ENCODE measurements at places on chromosomes 1 and 21. TPM values are rescaled to one million over a fixed set of nuclear protein-coding genes. Genes with fewer than 3 reads are reported as not detected.

The OR2T29 gene
- not detected for total RNA-seq

The CERS2 gene
- 189 TPM for total RNA-seq

DNA sequence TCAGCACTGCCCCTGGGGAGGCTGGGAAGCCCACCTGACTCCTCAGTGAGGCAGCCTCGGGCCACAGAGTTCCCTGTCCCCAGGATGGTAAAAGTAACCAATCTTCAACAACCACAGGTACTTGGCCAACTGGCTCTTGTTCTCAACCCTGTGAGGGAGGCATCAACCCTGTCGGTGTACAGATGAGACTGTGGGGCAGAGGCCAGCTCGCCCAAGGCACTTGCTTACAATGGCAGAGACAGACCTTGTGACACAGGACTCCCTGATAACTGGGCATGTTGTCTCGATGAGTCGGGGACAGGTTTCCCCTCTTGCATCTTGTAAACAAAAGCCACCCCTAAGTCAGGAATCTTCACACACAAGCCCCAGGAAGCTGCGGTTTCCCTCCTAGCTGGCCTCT is 8.0 kb downstream of the SLC30A2 start:
- peaks cover 7% of the 10 kb centered on the region for H3K4me1 ChIP-seq
- H3K27ac ChIP-seq = no peak overlapping the region
- DNase-seq = no peak
- peaks cover 6% of the 10 kb centered on the region for H3K27me3 ChIP-seq

- H3K4me3 ChIP-seq = no peak overlapping the region
- H3K27ac ChIP-seq = no peak overlapping the region
- no peaks in the 10 kb centered on the region for H3K27me3 ChIP-seq
Observed at GRCh38 chr1:185920602-185921001, 186.4 kb downstream of the HMCN1 start.

DNA sequence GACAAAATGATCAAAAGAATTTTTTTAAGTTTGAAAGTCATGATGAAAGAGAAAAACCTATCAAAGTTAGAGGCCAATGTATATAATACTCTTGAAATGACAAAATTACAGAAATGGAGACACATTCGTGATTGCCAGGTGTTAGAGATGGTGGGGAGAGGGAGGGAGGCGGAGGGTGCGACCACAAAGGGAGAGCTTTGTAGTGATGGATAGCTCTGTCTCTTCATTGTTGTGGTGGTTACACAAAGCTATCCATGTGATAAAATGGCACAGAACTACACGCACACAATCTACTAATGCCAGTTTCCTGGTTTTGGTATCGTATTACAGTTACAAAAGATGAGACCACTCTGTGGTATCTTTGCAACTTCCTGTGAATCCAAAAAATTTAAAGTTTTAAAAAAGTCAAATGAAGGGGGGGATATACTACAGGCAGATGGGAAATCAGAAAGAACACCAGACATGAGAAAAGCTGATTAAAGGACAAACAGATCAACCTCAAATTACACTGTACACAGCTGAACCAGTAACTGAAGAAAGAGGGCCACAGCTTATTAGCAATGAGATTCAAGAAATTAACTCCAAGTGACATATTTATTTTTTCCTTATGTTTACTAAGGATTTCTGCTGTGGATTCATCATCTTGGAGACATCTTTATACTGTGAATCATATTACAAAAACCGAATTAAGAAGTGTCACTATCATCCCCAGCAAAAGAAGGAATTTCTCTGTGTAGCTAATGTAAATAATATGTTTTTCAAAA is 199.1 kb downstream of the SLC45A1 start:
- peaks cover 8% of the 10 kb centered on the region for H3K4me1 ChIP-seq
- peak; percentile 57 for DNase-seq
- no peaks in the 10 kb centered on the region for H3K27me3 ChIP-seq
- no peaks in the 10 kb centered on the region for H3K36me3 ChIP-seq
- no peak overlapping the region for H3K27ac ChIP-seq

DNA sequence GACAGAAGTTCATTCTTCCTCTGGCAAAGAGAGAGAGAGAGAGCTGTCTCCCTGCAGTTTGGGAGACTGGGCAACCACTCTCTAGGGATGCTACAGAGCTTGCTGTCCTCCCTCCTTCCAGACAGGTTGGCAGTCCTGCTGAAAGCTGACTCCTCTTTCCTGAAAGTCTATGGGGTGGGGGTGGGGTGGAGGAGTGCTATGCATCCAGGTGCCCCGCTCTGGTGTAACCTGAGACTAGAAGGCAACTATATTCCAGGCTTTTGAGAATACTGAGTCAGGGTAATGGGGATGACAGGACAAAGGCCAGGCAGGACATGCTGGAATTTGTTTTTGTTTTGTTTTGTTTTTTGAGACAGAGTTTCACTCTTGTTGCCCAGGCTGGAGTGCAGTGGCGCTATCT is 55.4 kb downstream of the OPTC start:
- no peaks in the 10 kb centered on the region for H3K4me1 ChIP-seq
- H3K36me3 ChIP-seq = no peaks in the 10 kb centered on the region
- no peak overlapping the region for H3K4me3 ChIP-seq
- no peaks in the 10 kb centered on the region for H3K27me3 ChIP-seq

DNA sequence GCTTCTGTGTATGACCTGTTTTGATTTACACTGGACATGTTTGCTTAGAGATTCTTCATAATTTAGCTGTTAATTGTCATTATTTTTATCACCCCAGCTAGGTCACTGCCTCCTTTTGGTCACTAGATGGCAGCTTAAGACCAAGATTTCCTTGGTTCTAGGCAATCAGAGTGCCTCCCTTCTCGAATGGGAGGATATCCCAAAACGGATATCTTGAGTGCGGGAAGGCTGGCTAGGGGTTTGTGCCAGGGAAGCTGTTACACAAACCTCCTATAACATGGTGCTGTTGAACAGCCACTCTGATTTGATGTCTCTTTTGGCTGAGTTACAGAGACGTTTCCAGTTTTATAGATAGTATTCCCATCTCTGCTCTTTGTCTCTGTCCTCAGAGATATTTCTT is 283.5 kb downstream of the S1PR1 start:
- H3K27ac ChIP-seq = no peak overlapping the region
- H3K36me3 ChIP-seq = no peaks in the 10 kb centered on the region
- DNase-seq = peak; percentile 10

The OR2L13 gene
- total RNA-seq = not detected

- no peak for DNase-seq
- H3K4me1 ChIP-seq = peaks cover 2% of the 10 kb centered on the region
- no peaks in the 10 kb centered on the region for H3K27me3 ChIP-seq
- H3K4me3 ChIP-seq = no peak overlapping the region
Observed at GRCh38 chr1:2306151-2306978, 78.2 kb downstream of the SKI start.

DNA sequence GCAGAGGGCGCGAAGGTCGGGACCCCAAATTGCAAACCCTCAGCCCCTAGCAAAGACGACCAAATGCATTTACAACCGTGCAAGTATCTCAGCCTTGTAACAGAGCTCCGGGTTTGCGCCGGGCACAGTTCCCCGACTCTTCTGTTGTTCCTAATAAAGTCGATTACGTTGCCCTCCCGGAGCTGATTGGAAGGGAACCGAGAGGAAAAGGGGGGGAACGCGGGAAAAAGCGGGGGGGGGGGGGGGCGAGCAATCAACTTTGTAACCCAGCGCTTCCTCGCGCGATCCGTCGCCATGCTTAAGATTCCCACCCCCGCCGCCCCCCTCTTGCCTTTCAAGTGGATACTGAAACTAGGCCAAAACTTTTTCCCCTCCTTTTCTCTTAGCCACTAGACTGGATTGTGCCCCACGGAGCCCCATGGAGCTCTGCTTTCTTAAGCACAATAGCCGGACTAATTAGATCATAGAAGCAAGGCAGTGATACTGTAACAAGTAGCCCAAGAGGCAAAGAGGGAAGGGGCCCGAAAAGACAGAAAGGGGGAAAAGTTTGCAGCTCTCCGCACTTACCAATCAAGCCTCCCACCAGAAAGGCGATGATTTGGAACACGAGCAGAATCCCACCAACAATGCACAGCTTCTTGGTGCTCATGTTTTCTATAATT is 565 bp downstream of the WLS start:
- peak overlapping the region; percentile 100 for H3K4me3 ChIP-seq
- H3K4me1 ChIP-seq = peaks cover 13% of the 10 kb centered on the region
- DNase-seq = peak; percentile 67
- H3K27ac ChIP-seq = peak overlapping the region; percentile 79
- H3K27me3 ChIP-seq = no peaks in the 10 kb centered on the region

The EXO1 gene
- 2.9 TPM for total RNA-seq

The LRRC8B gene
- 6.3 TPM for total RNA-seq

DNA sequence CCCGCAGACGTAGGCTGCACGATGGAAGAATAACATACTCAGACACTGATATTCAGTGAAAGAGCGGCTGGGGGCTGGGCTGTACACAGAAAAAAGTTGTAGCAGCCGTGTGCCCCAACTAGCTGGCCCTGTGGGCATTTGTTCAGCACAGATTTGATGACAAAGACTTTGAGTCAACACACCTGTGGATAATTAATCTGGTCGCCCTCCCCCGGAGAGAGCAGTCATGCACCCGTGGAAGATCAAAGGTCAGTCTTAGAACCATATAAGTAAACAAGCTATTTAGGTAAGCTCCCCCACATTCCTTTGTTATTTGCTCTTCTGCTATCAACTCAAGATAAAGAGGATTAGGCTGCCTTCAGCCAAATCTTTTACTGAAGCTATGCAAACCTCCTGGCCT is 148.4 kb upstream of the HMCN1 start:
- H3K27ac ChIP-seq = no peak overlapping the region
- no peak for DNase-seq
- no peaks in the 10 kb centered on the region for H3K36me3 ChIP-seq
- no peak overlapping the region for H3K4me3 ChIP-seq
- no peaks in the 10 kb centered on the region for H3K4me1 ChIP-seq

DNA sequence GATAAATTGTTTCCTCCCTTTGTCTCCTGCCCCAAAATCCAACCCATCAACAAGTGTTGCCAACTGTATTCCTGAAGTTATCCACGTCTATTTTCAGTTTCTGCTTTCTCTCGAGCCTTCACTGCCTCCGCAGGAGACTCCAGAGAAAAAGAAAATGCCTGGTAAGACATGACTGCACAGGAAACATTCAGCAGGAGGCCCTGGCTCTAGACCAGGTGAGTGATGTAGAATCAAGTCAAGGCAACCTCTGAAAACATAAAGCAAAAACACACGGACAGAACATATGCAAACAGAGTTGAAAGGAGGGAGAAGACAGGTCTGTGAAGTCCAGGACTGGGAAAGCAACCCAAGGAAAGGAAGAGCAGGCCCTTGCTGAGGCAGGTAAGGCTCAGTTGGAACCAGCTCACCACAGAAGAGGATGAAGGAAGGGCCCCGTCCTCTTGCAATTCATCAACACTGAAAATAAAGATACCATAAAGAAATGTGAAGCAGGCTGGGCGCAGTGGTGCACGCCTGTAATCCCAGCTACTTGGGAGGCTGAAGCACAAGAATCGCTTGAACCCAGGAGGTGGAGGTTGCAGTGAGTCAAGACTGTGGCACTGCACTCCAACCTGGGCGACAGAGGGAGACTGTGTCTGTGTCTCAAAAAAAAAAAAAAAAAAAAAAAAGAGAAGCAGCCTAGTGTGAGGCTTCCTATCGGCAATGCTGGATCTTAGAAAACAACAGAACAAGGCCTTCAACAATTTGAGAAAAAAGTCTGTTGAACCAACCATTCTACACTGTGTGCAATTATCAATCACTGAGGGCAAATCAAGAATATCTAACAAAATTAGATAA is 8.8 kb downstream of the NOL9 start:
- H3K27me3 ChIP-seq = no peaks in the 10 kb centered on the region
- peak overlapping the region; percentile 82 for H3K27ac ChIP-seq
- peaks cover 28% of the 10 kb centered on the region for H3K36me3 ChIP-seq
- H3K4me1 ChIP-seq = peaks cover 14% of the 10 kb centered on the region
- H3K4me3 ChIP-seq = peak overlapping the region; percentile 22
- peak; percentile 57 for DNase-seq

Data from astrocyte (in vitro differentiated cells and primary cell).